ENCODE measurements at places on chromosomes 7 and 10.

DNA sequence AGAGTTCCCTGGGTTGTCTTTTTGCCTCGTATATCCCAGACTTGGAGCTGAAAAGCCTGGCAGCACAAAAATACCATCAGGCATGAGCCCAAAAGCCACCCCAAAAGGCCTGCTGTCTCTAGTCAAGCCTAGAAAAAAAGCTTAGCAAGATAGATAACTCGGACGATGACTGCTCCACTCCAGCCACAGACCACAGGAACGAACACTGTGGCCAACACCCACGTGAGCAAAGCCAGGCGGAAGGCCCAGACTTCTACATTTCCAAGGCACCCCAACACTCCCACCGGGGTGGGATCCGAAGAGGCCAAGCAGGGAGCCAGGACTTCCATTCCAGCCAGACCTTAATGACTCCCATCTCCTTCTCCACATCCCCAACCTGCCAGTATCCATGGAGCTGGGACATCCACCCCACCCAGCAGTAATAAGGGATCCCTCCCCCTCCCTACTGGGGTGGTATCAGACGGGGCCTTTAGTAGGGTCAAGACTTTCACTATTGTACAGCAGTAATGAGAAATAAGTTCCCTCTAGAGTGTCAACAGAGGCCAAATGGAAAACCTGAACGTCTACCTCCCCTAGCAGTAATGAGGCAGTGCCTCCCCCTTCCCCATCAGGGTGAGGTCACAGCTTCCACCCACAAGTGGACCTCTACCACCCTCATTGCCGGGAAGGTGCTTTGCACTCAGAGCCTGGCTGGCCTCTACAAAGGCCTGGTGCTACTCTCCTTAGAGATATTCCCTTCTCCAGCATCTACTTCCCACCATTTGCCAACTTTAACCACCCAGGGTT is 23.0 kb downstream of the PRLHR start:
- no peak for DNase-seq

DNA sequence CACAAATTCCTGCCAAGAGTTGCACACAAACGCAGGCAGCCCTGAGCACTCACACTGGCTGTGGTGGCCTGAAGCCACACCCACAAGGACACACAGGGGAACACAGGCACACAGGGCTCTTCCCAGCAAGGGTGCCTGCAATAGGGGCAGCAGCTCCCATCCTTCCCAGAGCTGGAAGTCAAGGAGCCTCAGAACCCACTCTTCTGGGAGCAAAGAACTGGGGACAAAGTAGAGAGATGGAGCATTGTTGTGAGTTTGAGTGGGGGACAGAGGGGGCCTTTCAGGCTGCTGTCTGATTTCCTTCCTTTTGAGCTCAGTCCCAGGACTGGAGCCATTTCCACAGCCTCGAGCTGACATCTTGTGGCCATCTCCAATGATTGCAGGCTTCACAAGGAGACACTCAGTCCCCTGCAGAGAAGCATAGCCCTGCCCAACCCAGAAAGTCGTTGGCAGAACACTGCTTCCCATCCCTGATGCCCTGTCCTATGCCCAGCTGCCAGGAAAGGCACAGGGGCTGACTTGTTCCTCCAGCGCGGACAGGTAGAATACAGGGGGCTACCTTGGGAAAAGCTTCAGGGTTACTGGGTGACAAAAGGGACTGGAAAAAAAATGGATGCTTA is 34.4 kb upstream of the SLF2 start:
- no peak for DNase-seq

DNA sequence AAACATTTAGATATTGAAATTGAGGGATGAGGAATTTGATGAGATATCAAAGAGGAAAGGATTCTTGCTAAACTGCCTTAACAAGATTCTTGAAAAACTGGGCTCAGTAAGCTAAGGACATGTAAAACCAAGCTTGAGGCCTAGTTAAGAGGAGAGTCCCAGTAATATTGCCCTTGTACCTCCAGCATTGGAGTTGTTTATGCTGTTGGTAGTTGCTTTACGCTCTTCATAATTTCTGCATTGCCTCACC is 156.1 kb upstream of the TRIM24 start:
- DNase-seq, result no peak

- DNase-seq, result no peak
These were observed 65.0 kb upstream of the CCNY start for GRCh38 chr10:35271086-35271858.

GRCh38 chr7:18708204-18708603 is 212.7 kb downstream of the HDAC9 start:
- no peak for DNase-seq

DNA sequence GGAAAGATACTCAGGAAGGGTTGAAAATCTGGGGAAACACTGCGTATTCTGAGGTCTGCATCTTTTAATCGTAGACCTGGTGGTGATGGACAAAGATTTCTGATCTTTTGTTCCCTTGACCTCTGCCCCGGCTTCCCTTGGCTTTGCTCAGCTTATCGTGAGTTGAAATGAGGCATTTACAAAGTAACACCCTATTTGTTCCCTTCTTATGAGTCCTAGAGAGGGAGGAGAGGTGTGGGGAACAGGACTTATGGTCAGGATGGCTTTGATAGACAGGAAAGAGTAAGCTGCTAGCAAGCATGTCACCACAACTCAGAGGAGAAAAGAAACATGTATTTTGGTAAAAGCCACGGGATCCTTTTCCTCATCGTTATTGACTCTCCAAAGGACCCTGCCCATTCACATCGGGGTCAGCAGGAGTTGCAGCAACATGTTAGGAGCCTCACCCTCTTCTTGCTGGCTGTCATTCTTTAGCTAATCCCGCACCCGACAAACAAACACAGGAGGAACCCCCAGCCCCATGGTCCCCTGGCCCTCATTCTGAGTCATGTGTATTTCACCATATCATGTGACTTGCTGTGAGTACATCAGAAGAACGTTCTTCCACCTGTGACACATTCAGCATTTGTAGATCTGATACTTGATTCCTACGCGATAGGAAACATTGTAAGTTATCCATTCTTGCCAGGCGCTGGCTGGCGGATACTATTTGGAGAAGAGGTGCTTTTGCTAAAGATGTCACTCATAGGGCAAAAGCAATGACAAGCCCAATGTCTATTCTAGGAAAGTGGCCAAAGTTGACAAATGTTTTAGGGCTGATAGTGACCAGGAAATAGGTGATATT is 170.1 kb downstream of the RTKN2 start:
- DNase-seq, result no peak
